Astrocyte (in vitro differentiated cells and primary cell): ENCODE measurements at places on chromosomes 2 and 18.

DNA sequence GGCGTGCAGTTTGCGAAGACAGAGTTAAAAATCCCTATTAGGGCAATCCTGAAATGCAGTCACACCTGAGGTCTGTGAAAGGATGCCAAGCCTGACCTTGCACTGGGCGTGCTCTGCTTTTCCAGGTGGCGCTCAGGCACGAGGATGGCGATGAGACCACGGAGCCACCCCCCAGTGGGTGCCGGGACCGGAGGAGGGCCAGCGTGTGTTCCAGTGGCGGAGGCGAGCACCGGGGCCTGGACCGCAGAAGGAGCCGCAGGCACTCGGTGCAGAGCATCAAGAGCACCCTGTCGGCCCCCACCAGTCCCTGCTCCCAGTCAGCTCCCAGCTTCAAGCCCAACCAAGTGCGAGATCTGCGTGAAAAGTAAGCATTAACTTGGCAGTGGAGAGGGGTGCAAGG, 203.4 kb downstream of the TPGS2 start:
- H3K36me3 ChIP-seq: no peaks in the 10 kb centered on the region
- H3K27me3 ChIP-seq: no peaks in the 10 kb centered on the region
- no peak for DNase-seq
- no peak overlapping the region for H3K27ac ChIP-seq

- H3K4me1 ChIP-seq: no peaks in the 10 kb centered on the region
- no peak overlapping the region for H3K4me3 ChIP-seq
- no peak for DNase-seq
- H3K27ac ChIP-seq: no peak overlapping the region
- H3K36me3 ChIP-seq: no peaks in the 10 kb centered on the region
These were observed 50.1 kb downstream of the KIAA2012 start for GRCh38 chr2:202122980-202123720.

DNA sequence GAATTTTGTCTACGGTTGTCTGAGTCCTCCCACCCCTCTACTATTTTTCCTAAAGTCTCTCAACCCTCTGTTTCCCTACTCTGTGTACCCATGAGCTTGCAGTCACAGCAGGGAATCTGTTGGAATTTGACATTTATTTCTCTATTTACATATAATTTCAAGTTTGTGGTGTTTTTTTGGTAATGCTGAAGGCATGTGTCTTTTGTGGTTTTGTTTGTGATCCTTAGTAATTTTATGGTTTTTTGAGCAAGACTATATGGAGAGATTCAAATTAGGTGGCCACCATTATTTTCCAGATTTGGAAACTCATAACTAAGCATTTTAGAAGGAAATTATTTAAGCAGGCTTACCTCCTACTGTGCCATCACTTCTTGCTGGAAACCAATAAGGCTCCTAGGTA, 27.2 kb upstream of the FBLN7 start:
- no peaks in the 10 kb centered on the region for H3K27me3 ChIP-seq
- no peak overlapping the region for H3K27ac ChIP-seq
- H3K4me3 ChIP-seq: no peak overlapping the region
- DNase-seq: no peak
- H3K4me1 ChIP-seq: no peaks in the 10 kb centered on the region

DNA sequence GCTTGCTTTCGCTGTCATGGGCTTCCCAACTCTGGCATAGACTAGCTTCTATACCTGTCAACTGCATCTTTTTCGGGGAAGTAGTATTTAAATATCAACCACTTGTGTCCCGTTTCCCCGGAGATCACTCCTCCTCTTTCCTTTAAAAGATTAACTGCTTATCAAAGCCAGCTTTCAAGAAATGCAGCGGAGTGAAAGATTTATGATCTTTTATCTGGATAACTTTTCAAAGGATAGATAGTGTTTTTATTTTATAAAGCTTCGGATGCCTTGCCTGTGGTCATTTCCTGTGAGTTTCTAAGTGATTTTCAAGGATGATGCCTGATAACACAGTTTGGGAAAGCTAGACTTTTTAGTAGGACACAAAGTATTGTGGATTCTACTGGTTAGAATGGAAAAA, 2.9 kb upstream of the IGFBP5 start:
- H3K4me1 ChIP-seq: peaks cover 36% of the 10 kb centered on the region
- H3K36me3 ChIP-seq: no peaks in the 10 kb centered on the region
- no peak for DNase-seq
- H3K27me3 ChIP-seq: no peaks in the 10 kb centered on the region
- H3K4me3 ChIP-seq: no peak overlapping the region

GRCh38 chr18:70452501-70452900, 163.7 kb downstream of the SOCS6 start:
- H3K36me3 ChIP-seq: no peaks in the 10 kb centered on the region
- no peak for DNase-seq
- H3K27ac ChIP-seq: no peak overlapping the region

GRCh38 chr2:99634234-99634633, 144.4 kb upstream of the REV1 start:
- no peak overlapping the region for H3K27ac ChIP-seq
- DNase-seq: no peak
- H3K36me3 ChIP-seq: no peaks in the 10 kb centered on the region
- H3K4me3 ChIP-seq: no peak overlapping the region

GRCh38 chr2:5387406-5387805, 304.8 kb upstream of the SOX11 start:
- H3K27ac ChIP-seq: peak overlapping the region; percentile 11
- peak; percentile 61 for DNase-seq
- peaks cover 2% of the 10 kb centered on the region for H3K4me1 ChIP-seq
- no peaks in the 10 kb centered on the region for H3K27me3 ChIP-seq
- no peak overlapping the region for H3K4me3 ChIP-seq

- DNase-seq: no peak
- no peak overlapping the region for H3K27ac ChIP-seq
- H3K4me1 ChIP-seq: peaks cover 15% of the 10 kb centered on the region
- no peak overlapping the region for H3K4me3 ChIP-seq
- H3K36me3 ChIP-seq: no peaks in the 10 kb centered on the region
- no peaks in the 10 kb centered on the region for H3K27me3 ChIP-seq
These were observed 39.8 kb upstream of the ASAP2 start for GRCh38 chr2:9166579-9167377.

DNA sequence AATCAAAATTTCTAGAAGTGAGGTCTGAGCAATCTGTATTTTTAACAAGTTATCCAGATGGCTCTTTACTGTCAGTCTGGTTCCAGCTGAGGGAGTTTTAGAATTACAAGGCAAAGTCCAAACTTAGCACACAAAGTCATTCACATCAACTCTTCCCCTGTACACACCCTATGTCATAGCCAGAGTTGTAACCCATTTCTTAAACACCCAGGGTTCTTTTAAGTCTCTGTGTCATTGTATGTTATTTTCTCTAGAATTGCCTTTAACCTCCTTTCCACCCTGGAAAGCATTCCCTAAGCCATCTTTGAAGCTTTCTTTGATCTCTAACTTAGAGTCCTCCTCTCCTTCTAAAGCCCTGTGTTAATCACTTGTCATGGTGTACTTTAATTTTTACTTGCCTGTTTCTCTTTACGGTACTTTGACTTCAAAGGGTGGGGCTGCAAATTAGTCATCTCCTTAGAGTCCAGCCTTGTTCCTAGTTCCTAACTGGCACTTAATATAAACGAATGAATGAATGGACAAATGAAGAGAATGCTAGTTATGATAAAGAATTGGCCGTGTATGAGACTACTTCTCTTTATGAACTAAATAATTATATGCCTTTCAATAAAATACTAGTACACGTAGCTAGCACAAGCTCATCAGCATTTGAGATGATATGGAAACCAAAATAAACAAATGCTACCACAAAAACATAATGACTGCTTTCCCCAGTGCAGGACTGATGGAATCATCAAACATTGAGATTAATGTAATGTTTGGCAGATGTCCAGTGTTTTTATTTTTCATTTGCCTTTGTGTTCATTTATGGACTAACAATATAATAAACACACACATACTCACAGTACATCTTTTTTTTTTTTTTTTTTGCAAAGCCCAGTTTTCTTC, 11.9 kb upstream of the ACTR3 start:
- H3K4me3 ChIP-seq: no peak overlapping the region
- no peak overlapping the region for H3K27ac ChIP-seq
- DNase-seq: peak; percentile 59

DNA sequence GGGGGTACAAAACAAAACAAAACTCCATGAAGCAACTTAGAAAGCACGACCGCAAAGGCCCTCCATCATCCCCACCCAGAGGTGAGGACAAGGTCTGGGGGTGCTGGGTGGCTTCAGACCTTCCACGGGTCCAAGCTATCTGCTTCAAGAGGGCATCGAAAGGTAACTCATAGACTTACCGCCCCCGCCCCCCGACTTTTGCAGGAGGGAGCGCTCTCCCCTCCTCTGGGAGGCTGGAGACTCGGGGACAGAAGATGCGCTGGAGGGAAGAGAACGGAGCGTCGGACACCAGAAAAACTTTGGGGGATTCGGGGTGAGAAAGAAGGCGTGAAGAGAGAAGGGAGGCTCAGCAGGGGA, 300 bp upstream of the STON1 start:
- no peak for DNase-seq
- peak overlapping the region; percentile 62 for H3K4me3 ChIP-seq
- no peaks in the 10 kb centered on the region for H3K27me3 ChIP-seq
- H3K27ac ChIP-seq: peak overlapping the region; percentile 37
- no peaks in the 10 kb centered on the region for H3K36me3 ChIP-seq

GRCh38 chr2:241051578-241052487, 50.3 kb downstream of the MTERF4 start:
- H3K4me3 ChIP-seq: no peak overlapping the region
- no peak for DNase-seq
- H3K4me1 ChIP-seq: no peaks in the 10 kb centered on the region

GRCh38 chr2:105864262-105864661, 119.5 kb downstream of the NCK2 start:
- no peaks in the 10 kb centered on the region for H3K27me3 ChIP-seq
- no peaks in the 10 kb centered on the region for H3K36me3 ChIP-seq
- H3K27ac ChIP-seq: no peak overlapping the region
- no peak overlapping the region for H3K4me3 ChIP-seq
- DNase-seq: no peak

DNA sequence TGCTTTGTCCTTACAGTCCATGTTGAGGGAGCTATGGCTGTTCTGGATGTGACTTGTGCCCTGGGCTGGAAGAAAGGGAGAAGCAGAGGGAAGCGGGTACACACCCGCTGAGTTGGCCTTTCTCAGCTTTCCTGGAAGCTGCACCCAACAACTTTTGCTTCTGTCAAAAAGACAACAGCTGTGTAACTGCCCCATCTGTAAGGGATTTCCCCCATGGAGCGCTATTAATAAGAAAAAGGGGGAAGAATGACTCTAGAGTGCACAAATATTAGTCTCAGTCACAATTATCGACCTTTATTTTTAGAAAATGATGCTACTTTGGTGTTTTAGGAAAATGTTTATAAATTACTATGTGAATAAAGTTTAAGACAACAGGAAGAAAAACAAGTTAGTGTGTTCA, 368.3 kb downstream of the RAD51AP2 start:
- H3K4me1 ChIP-seq: no peaks in the 10 kb centered on the region
- no peak overlapping the region for H3K4me3 ChIP-seq
- no peaks in the 10 kb centered on the region for H3K36me3 ChIP-seq
- H3K27ac ChIP-seq: no peak overlapping the region
- H3K27me3 ChIP-seq: no peaks in the 10 kb centered on the region

DNA sequence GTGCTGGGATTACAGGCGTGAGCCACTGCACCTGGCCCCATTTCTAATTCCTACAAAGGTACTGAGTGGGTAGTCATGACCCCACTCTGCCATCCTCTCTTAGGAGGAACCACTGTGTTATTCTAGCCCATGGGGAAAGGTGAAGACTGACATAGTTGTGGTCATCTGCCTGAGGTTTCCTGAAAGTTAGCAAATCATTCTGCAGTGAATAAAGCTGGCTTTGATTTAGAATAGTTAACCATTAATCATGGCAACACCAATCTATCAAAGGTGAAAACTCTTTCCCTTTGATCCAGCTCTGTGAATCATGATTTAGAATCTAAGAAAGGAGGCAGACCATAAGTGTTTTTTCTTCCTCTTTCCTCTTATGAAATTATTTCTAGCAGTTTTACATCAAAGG, 50.8 kb downstream of the SUMO1 start:
- H3K27me3 ChIP-seq: no peaks in the 10 kb centered on the region
- no peak overlapping the region for H3K4me3 ChIP-seq
- DNase-seq: peak; percentile 62
- H3K27ac ChIP-seq: no peak overlapping the region
- no peaks in the 10 kb centered on the region for H3K36me3 ChIP-seq
- H3K4me1 ChIP-seq: peaks cover 10% of the 10 kb centered on the region

DNA sequence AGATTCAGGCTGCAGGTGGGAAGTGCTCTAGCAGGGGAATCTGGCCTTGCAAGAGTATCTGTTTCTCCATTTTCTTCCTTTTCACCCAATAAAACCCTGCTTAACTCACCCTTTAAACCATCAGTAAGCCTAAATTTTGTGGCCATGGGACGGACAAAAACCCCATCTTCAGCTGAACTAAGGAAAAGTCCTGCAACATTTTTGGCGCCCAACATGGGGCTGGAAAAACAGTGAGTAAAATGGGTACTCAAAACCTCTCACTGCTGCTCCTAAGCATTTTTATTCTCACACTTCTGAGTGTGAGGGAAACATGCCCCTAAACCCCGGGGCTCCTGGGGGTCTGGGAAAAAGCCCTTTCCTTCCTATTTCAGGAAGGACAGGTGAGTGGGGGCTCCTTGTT, 414.3 kb downstream of the ZNF804A start:
- peak; percentile 8 for DNase-seq
- no peaks in the 10 kb centered on the region for H3K27me3 ChIP-seq
- H3K27ac ChIP-seq: no peak overlapping the region

- no peak overlapping the region for H3K27ac ChIP-seq
- H3K27me3 ChIP-seq: peaks cover 2% of the 10 kb centered on the region
- no peaks in the 10 kb centered on the region for H3K36me3 ChIP-seq
- DNase-seq: no peak
These were observed 6.4 kb upstream of the CTLA4 start for GRCh38 chr2:203861197-203861596.

- DNase-seq: no peak
- H3K27me3 ChIP-seq: no peaks in the 10 kb centered on the region
- no peaks in the 10 kb centered on the region for H3K4me1 ChIP-seq
- H3K27ac ChIP-seq: no peak overlapping the region
These were observed 317.9 kb upstream of the TNP1 start for GRCh38 chr2:217177720-217178119.

DNA sequence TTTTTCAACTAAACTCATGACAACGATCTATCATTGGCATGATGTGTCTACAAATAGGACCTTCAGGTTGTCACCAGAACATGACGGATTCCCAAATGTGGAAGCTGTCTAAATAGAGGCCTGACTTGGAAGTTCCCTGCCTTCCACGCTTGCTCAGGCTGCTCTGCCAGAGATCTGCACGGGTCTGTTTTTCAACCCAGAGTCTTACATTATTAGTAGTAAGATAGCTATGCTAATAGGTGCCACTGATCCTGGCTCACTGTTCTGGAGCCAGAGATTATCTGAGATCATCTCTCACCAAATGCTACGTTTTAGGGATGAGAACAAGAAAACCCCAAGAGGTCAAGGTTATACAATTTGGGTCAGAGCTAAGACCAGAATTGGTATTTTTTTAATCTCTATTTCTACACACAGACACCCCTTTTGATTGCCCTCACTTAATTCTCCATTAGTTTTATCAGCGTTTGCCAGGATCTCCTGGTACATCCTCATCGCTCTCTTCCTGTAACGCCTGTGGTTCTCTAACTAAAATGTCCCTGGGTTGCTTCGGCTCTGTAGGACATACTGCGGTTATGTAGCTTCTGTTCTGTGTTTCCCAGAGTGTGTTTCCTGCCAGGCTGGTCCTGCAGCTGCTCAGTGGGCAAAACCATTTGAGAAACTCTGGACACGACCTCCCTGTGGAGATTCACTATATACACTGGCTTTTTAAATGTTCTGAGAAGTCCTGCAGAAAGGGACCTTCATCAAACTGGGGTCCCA, 5.7 kb downstream of the CDC42EP3 start:
- no peak overlapping the region for H3K4me3 ChIP-seq
- peak overlapping the region; percentile 30 for H3K27ac ChIP-seq
- H3K27me3 ChIP-seq: no peaks in the 10 kb centered on the region
- H3K36me3 ChIP-seq: peaks cover 44% of the 10 kb centered on the region

- no peak overlapping the region for H3K4me3 ChIP-seq
- peak; percentile 72 for DNase-seq
- H3K27ac ChIP-seq: no peak overlapping the region
These were observed 244.9 kb upstream of the EPHA4 start for GRCh38 chr2:221817052-221817451.
